Natural killer cell treated with Interleukin-12 subunit alpha and Interleukin-12 subunit beta and Interleukin-15 and Interleukin-18, amount 100 ng/mL, for 72 hours (primary cell): ENCODE measurements at places on chromosomes 11 and 22. TPM values are rescaled to one million over a fixed set of nuclear protein-coding genes. Genes with fewer than 3 reads are reported as not detected.

OR10A4 gene
- not detected for total RNA-seq

OSBP2 gene
- 1.7 TPM for total RNA-seq

EFCAB6 gene
- 0.12 TPM for total RNA-seq

- DNase-seq = no peak
These were observed 92.2 kb upstream of the ALKBH3 start for GRCh38 chr11:43788421-43788820.

GRCh38 chr11:6377902-6378639 lies 12.2 kb upstream of the SMPD1 start:
- DNase-seq = no peak

GRCh38 chr11:9740202-9740883 lies 76.5 kb downstream of the SWAP70 start:
- no peak for DNase-seq

DNA sequence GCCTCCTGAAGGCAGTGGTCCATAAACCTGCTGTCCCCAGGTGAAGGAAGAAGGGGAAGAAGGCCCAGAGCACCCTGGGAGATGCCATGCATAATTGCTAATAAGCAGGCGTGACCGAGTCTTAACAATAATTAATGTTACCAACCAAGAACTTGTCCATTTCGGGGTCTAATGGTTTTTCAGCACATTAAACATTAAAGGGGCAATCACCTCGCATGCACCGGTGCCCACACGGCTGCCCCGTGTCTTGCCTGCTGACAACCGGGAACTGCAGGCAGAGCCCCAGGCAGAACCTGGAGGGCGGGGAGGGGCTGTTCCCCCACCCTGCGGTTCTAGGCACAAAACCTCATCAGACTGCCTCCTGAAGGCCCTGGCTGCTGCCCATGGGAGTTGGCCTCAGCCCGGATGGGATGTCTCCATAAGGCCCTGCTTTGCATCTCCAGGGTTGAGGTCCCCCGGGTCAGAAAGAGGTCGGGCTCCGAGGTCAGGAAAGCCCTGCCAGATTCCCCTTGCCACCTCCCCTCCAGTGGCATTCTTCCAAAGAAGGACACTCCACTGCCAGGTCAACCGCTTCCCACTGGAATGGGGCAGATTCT lies 169.0 kb downstream of the BUD13 start:
- peak; percentile 15 for DNase-seq

DNA sequence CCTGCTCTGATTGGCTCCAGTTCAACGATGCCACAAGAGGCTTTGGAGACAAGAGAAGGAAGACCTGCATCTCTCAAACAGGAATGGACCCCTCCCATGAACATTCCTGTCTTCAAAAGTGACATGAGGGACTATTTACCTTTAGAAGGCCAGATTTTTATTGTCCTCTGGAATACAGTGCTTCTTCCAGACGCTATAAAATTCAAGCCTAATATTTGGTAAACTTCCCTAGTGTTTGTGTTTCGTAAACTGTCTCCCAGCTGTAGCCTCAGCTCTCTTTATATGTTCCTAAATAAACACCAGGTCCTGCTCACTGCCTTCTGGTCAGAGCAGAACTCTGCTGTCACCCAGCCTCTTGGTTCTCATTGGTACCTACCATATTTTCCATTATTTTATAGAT lies 157.8 kb downstream of the CCDC34 start:
- DNase-seq = no peak

GRCh38 chr22:30294066-30294465 lies 4.8 kb upstream of the CASTOR1 start:
- no peak for DNase-seq

- DNase-seq = no peak
These were observed 40.0 kb downstream of the AMBRA1 start for GRCh38 chr11:46553814-46554212.

DNA sequence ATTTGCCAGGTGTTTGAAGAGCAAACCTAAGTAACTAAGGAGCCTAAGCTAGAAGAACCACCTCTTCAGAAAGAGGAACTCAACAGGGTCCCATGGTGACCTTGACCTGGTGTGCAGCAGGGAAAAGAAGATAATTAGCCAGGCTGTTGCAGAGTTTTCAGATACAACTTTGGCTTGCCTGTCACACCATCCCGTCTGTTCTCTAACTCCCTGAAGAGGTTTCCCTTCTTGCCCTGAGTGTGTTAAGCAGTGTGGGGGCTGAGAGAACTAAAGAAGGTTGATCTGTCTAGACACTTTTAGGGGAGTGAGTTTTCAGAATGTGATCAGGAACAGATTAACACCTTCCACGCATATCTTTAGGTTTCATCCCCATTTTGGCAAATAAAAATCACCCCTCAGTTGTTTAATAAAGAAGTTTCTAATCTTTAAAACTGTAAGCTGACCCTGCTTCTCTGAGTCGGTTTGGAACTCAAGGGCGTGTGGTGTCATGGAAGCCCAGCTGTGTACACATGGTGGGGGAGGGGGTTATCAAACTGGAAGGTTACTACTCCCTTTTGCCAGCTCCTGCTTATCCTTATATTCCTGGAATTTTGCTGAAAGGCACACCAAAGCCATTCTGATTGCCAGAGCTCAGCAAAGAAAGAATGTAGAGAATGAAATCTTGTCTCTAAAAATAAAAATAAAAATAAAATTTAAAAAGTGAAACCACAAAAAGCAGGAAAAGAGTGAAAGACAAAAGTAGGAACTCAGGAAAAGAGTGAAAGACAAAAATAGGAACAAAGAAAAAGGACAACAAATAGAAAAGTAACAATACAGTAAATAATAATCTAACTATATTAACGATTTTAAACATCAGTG lies 70.2 kb downstream of the DBX1 start:
- DNase-seq = no peak
